ENCODE measurements at places on chromosomes 11 and 22.

DNA sequence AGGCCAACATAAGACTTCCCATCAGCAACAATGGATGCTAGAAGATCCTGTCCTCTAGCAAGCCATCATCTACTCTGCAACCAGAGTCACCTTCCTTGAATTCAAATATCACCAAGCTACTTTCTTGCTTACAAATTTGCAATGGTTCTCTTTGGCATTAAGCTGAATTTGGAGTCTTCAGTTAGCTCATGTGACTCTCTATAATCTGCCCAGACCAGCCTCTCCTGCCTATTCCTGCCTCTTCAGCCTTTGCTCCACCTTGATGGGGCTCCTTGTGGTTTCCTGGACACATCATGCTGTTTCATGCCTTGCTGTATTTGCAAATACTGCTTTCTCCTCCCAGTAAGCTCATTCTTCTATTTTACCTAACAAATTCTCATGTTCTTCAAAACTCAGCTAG, 82.3 kb downstream of the RASSF10 start:
- DNase-seq: no peak

- DNase-seq: no peak
Measured at GRCh38 chr11:1295086-1295485, 14.3 kb downstream of the TOLLIP start.

DNA sequence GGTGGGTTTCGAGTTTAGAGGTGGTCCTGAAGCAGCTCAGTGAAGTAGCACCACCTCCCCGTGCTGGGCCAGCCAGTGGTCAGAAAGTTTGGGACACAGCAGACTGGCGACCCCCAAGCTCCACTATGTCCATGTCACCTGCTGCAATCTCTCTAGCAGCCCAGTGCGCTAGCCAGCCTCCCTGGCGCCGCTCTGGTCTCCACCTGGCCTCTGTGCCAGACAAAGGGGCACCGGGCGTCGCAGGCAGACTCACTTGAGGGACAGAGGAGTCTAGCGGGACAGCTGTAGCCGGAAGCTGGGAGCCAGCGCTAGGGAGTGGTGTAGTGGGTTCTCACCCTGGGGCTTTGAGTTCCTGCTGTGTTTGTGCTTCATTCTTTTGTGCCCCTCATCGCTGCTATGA, 25.5 kb downstream of the MYBPC3 start:
- no peak for DNase-seq

DNA sequence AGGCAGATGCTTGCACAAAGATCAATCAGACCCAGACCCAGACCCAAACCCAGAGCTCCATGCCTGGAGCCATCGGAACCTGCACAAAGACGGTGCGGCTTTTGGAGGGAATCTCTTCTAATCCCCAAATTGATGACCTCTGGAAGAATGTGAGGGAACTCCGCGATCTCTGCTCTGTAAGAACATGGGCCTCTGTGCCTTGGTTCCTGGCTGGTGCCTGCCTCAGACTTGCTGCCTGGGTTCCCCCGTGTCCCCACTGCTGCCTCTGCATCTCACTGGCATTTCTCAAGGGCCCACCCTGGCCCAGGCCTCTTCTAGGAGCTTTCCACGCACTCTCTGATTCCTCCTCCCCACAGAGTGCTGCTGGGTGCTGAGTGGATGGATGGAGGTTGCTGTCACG, 1044.4 kb downstream of the TBC1D22A start:
- no peak for DNase-seq

DNA sequence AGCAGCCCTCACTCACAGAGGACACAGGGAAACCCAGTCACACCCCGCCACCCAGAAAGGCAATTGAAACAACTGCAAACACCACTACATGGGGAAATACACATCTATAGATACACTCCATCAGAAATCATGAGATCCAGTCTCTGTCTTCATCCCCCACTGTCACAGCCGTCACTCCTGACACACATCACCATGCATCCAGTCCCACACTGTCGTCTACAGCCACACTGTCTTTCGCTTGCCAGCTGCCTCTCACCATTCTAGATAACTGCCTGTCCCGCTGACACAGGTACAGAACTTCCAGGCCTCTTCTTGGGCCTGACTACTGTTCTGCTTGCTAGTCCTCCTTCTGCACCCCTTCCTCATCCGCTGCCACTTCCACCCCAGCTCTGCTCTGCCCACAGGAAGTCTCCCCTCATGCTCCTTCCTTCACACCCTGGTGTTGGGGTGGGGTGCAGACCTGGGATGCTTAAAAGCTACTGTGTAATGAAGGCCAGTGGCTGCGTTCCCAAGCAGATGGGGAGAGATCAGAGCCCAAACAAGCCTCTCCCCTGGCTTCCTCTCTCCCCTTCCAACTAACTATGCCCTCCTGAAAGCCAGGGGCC, 42.6 kb downstream of the SLC22A12 start:
- DNase-seq: no peak

DNA sequence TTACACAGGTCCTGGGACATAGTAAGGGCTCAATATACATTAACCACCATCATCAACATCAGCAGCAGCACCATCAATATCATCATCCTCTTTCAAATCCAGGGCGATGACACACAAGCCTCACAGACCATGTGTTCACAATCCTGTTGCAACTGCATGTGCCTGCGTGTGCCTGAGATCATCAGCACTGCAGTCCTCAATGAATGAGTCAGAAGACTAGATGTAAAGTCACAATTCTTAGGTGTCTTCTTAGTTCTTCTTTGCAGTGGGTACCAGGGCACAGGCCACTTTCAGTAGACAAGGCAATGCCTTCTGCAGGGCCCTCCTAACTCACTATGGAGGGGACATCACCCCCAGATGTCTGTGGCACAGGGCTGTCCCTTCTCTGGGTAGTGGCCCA, 111.1 kb downstream of the MYO18B start:
- no peak for DNase-seq

GRCh38 chr11:48169259-48169658, 47.4 kb upstream of the OR4B1 start:
- no peak for DNase-seq

- no peak for DNase-seq
Measured at GRCh38 chr11:84795698-84796097, 831.4 kb downstream of the DLG2 start.

All from fibroblast of skin of abdomen (primary cell).